ENCODE measurements at places on chromosomes 2 and 18. TPM values are rescaled to one million over a fixed set of nuclear protein-coding genes. Genes with fewer than 3 reads are reported as not detected.

Gene BARD1
- 4.3 TPM for total RNA-seq

Gene DNAJC27
- total RNA-seq: 13.4 TPM

Gene CCDC102B
- 15.3 TPM for total RNA-seq

Gene RPL37A
- 1,276 TPM for total RNA-seq

DNA sequence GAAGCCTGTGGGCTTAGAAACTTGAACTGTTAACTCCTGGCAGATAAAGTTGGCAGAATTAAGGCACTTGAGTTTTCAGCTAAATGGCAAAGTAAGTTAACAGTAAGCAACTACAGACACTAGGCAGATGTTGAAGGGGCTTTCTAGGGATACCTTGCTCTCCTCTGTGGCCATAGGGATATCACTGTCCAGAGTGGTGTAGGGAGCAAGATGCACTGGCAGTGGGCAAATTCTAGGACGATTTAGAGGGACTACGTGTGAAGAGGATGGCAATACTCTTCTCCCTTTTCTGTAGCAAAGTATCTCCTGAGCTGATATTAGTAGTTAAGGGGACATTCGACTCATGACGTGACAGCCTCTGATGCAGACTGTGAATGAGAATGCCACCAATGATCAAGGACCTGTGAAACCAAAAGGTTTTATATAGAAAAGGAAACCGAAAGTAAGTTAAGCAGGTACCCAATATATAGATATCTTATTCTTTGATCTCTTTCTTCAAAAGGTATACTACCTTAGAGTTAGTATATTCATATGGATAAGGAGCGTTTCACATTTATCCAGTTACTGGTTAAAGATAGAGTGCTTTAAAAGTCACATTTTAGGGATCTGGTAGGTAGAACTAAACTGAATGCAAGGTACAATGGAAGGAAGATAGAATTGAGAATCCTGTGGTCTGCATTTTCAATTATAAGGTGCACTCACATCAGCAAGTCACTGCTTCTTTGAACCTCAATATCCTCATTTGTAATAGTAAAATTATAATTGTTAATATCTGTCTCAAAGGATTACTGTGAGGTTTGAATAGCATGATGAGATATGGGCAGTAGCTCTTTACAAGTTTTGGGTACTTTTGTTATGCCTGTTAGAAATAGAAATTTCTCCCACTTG, 106.4 kb downstream of the KCNH7 start:
- no peak for DNase-seq

DNA sequence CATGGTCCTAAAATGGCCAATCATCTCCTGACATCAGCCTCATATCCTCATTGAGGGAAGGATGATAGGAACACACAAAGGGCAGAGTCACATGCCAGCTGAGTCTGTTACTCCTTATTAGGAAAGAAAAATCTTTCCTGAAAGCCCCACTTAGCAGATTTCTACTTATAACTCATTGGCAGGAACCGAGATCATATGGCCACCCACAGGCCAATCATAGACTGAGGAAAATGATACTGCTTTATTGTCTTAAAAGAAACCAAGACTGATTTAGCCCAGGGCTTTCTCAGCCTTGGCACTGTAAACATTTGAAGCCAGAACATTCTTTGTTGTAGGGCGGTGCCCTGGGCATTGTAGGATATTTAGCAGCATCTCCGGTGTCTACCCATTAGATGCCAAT, 18.7 kb downstream of the GKN2 start:
- DNase-seq: no peak

DNA sequence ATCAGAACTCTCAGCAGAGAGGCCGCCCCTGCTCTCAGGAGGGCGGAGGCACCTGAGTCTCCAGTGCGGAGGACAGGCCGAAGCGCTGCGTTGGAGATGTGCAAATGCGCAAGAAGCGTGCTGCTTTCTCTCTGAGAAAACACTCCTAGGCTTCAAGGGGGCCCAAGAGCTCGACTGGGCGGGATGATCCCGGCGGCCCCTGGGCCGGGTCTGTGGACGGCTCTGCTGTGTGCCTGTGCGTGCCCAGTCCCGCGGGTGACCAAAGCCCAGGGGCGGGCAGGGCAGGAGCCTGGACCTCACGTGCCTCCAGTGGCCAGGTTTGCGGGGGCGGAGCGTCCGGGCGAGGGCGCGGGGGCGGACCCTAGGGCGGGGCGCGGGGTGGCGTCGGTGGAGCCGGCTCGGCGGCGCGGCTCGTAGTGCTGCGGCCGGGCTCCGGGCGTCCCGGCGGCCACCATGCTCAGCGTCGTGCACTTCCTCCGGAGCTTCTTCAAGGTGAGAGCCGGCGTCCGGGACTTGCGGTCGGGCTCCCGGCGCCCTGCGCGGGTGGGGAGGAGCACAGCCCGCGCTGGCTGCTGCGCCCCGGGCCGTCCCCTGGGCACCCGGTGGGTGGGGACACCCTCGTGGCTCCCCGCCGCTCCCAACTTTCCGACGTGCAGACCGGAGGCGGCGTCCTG, at the start of gene ARHGEF4:
ARHGEF4 (plus strand) TSS at position 414 of the 674 bp plus-strand sequence; CDS start at position 454, 40 bp downstream.
- no peak for DNase-seq

DNA sequence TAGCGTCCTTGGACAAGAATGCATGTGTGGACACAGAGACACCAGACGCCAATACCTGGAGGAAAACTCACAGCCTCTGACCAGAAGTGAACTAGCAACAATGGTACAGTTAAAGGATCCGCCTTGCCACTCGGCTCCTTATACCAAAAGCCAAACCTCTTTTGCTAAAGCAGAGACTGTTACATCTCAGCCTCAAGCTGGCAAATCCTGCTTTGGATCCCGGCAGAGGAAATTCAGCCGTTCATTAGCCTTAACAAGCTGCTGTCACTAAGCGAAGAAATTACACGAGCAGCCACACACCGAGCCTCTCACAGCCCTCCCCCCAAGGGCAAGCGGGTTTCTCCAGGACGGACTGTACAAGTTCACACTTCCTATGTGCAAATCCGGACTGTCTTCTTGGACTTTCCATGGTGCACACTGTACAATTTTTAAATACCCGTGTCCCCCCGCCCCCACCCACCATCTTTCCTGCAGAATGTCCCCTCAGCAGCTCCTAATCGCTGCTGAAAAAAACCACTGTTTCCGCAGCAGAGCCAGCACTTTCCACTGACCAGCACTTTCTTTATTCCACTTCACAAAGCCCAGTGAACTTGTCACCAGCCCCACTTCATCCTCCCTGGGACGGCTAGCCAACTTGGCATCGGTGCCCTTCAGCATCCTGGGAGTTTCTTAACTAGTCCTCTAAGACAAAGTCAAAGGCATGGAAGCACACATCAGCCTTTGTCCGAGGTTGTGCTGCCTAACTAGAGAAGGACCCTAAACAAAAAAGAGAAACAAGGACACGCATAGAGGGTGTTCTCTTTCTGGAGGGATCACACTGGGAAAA, 1.5 kb downstream of the KLF7 start:
- no peak for DNase-seq

- no peak for DNase-seq
These were observed 53.7 kb downstream of the EPHA4 start for GRCh38 chr2:221518201-221518934.

DNA sequence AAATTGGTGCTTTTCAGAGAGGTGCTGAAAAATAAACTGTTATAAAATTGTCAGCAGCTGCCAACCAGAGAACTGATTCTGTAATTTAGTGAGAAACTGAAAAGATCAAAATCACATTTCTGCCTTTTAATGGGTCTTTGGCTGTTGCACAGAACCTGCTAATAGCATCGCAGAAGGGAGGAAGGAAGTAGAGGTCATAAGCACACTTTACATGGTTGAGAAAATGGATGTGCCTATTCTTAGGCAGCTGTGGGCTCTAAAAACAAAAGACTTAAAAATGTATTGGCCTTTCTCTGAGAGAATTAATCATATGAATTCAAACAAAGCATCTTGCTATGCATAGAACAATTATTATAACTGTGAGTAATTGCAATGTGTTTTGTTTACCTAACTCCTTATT, 1186.9 kb downstream of the DSC3 start:
- DNase-seq: no peak

DNA sequence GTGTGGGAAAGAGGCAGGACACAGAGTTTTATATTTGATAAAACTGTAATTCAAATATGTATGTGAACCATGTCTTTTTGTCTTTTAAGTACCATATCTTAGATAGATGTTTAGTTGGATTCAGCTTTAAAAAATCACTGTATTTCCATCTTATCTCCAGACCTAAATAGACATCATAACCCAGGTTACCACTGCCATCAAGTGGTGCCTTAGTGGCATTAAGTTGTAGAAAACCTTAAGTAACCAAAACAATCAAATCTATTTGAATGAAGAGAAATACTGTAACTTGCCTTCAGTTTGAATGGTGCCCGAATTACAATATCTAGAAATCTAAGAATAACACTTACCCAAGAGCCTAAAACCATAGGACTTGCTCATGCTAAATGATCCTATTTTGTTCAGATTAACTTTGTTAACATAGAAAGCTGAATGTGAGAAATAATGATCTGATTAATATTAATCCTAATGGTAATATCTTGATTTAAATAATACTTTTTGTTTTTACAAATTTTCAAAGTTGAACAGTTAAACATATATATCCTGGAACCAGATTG, 92.5 kb upstream of the MAP2 start:
- no peak for DNase-seq

DNA sequence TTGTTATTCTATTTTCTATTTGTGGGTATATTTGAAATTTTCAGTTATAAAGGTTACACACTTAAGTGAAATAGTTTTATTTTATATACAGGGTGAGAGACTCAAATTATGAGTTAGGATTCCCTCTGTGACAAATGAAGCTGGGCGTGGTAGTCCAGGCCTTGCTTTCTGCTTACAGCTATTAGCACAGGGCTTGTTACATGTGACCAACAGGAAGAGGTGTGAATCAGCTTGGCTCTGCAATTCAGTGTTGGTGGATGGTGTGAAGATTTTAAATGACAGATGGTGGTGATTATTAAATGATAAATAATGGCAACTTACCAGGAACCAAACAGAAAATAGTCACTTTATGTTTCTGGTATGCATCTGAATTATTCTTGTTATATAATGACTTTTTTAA, 64.4 kb upstream of the NOSTRIN start:
- no peak for DNase-seq
